ENCODE measurements at places on chromosomes 4 and X.

DNA sequence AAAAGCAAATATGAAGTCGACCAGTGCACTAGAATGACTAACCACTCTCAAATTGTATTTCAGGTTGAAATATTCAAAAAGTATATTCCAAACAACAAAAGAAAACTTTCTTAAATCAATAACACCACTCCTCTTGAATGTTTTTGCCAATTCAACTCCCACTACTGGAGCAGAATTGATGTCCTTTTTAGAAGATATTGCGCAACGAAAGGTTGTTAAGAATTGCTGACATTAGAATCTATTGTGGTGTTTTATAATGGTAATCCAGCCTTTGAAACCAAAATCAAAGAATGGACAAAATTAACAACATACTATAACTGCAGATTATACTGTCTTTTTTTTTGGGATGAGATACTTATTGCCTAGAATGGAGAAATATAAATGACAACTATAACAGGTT is 331.3 kb downstream of the GRXCR1 start:
- DNase-seq: no peak

GRCh38 chr4:166363198-166363597 is 490.2 kb downstream of the TLL1 start:
- no peak for DNase-seq

- DNase-seq: peak; percentile 80
These were observed 50.0 kb upstream of the TRIM2 start for GRCh38 chr4:153154007-153154975.

- DNase-seq: no peak
These were observed 957 bp downstream of the TIMM17B start for GRCh38 chrX:48896611-48897011.

DNA sequence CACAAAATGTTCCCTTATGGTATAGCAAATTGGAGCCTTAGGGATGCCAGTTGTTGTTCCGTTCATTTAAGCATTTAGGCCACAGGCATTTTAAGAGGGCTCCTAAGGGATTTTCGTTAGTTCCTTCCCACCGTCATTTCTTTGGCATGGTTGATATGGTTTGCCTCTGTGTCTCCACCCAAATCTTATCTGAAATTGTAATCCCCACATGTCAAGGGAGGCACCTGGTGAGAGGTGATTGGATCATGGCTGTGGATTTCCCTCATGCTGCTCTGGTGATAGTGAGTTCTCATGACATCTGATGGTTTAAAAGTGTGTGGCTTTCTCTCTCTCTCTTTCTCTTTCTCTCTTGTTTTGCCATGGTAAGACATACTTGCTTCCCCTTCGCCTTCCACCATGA is 104.1 kb downstream of the ASB9 start:
- no peak for DNase-seq

- DNase-seq: no peak
These were observed 40.2 kb upstream of the NHSL2 start for GRCh38 chrX:71870208-71871098.

- no peak for DNase-seq
These were observed 3.7 kb upstream of the STIM2 start for GRCh38 chr4:26856906-26857277.

DNA sequence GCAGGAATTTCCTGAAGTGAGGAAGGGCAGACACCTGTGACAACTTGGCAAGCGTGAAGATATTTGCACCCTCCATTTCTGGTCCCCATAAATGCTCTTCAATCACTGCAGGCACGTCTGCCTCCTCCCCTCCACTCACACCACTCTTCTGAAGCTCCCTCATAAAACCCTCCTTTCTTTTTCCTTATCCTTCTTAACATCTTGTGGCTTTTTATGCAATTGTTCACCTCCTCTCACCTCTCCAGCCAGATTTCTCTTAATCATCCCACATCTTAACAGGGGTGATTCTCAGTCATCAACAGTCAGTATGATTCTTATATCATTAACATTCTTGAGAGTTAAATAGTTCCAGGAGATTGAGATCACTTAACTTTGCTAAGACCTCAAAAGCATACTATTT is 277.4 kb downstream of the SPRY1 start:
- DNase-seq: no peak

DNA sequence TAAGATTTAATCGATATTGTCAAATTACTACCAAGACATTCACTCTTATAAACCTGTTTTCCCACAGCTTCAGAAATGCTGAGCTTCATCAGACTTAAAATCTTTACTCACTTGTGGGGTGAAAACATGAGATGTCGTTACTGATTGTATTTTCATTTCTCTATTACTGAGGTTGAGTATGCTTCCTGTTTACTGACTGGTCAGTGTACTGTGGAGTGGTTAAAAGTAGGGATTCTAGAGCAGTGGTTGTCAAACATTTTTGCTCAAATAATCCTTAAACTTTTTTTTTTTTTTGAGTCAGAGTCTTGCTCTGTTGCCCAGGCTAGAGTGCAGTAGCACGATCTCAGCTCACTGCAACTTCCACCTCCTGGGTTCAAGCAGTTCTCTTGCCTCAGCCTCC is 50.3 kb downstream of the NSUN7 start:
- DNase-seq: no peak

DNA sequence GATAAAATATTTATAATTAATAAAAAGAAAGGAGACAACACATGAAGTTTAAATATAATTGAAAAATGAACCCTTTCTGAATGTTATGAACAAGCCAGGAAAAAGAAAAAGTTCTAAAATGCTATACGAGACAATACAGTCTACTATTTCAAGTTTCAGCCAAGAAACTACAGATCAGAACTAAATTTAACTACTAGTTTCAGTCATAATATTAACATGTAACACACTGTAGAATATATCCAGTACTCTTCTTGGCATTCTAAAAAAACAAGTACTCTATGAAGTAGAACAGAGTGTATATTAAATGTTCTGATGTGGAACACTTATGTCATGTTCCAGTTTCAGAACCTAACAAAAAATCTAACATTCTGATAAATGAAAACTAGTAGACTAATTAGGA is 679.7 kb downstream of the FAT4 start:
- DNase-seq: no peak

DNA sequence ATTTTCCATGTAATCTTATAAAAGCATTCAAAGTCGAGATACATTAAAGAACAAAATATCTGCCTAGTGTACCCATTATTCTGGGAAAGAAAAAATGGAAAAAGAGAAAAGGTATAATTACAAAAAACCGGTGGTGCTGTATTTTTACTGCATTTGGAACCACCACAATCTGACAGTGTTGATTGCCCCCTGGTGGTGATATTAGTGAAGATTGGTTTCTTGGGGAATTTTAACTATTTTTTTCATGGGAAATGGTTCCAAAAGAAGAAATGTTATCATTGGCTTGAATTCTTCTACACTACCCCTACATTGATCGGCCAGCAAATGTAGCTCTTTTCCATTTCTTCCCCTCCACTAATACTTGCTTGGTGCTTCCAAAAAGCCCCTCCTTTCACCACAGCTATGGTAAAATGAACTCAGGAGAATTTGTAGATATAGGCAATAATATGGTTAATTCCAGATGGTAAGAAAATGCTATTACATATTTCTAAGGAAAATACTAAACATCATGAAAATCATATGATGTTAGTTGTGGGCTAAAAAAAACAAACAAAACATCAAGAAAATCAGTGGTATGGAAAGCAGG is 50.0 kb downstream of the COX18 start:
- DNase-seq: no peak

- DNase-seq: no peak
These were observed 303.5 kb downstream of the ANKRD50 start for GRCh38 chr4:124409044-124409443.

- no peak for DNase-seq
These were observed 14.8 kb upstream of the TBC1D14 start for GRCh38 chr4:6894528-6895498.

DNA sequence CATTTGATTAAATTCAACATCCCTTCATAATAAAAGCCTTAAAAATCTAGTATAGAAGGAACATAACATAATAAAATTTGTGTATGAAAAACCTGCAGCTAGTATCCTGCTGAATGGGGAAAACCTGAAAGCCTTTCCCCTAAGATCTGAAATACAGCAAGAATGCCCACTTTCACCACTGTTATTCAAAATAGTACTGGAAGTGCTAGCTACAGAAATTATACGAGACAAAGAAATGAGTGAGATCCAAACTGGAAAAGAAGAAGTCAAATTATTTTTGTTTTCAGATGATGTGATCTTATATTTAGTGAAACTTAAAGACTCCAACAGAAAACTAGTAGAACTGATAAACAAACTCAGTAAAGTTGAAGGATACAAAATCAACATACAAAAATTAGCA is 152.9 kb downstream of the RTL3 start:
- no peak for DNase-seq

DNA sequence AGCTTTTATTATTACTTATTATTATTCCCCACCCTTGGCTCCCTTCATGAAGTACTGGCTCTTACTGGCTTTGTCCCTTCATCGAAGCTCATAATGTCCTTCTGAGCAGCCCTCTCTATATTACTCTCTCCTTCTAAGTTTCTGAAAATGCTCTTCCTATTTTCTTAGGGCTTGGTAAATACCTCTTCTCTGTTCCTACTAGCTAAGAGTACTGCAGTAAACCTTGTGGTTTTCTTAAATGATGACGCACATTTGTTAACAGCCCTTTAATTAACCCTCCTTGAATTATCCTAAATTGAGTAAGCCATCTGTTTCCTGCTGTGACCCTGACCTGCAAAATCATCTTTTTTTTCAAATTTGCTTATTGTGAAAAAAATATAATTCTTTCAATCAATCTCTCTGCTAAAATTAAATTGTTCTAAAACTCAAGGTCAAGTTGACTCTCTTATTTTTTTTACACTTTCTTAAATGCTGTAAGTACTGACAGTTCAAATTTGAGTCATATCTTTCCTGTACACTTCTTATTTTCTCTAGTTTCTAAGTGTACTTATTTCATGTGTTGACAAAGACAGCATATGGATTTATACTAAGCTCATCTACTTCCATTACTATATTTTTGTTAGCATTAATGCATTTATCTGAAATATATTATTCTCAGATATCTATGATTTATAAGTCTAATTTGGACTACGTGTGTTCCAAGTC is 148.9 kb downstream of the ADAM29 start:
- DNase-seq: no peak

DNA sequence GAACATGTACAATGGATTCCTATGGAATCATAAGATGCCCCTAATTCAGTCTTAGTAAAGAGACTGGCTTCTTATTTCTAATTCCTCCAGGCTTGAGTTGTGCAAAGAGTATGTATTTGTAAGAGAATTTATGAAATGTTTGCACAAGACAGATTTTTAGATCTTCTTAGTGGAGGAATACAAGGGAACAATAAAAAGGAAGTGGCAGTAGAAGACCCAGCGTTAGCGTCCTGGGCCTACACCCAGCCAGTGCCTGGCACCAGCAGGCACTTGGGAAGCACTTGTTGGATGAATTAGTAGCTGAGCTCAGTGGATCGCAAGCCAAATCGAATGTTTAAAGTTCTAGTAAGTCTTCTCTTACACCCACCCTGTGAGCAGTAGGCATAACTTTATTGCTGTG is 157.4 kb downstream of the PTTG2 start:
- no peak for DNase-seq

GRCh38 chrX:63958134-63958865 is 173.3 kb upstream of the ARHGEF9 start:
- DNase-seq: no peak

DNA sequence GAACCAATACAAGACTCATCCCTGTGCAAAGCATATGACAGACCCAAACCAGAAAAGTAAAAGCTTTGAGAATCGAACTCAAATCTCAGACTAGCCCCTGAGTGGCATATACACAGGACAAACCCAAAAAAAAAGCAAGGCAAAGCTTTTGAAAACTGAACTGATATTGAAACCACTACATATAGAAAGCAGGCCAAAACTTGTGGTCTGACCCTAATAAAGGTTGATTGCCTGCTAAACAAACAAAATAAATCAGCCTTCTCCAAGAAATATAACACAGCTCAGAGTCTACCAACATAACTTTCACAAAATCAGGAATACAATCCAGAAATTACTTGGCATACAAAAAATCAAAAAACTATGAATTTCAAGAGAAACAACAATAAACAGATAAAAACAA is 40.3 kb downstream of the LRBA start:
- DNase-seq: no peak

All from colonic mucosa (tissue), 4 donors.